Kasumi-1 (cell line): ENCODE measurements at places on chromosomes 1 and 21.

GRCh38 chr1:199084293-199084692, 445.5 kb downstream of the PTPRC start:
- peak; percentile 6 for DNase-seq

DNA sequence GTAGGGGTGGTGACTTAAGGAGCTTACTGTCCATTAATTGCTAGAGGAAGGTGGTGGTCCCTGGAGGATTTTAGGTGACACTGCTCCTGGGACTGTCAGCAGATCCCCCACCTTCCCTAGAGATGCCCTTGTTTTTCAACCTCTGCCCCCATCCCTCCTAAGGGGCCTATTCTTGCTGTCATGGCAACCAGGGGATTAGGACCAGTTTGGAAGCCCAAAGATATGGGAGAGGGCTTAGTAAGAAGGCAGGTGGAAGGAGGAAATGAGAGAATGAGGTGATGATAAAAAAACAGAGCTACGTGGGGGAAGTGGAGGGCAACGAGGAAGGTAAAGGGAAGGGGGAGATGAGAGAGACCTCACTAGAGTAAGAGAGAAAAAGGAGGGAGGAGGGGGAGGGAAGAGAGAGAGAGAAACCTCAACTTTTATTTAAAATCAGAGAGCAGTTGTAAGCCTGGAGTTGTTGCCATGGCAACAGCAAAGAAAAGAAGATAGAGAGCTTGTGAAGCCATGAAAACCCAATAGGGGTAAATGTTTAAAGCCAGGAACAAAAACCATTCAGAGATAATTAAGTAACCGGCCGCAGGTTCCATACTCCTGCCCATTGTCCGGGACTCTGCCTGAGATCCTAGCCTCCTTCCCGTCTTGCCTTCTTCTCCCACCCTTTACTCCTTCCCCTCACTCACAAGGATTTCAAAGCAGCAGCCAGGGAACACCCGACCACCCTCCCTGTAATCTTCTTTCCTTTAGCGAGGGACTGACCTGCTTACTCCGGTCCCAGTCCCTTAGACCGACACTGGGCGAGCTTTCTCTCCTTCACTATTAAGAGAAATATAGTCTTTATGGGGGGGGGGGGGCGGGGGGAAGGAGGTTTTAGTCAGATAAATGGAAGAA, 20.6 kb downstream of the KIRREL1 start:
- DNase-seq: no peak

DNA sequence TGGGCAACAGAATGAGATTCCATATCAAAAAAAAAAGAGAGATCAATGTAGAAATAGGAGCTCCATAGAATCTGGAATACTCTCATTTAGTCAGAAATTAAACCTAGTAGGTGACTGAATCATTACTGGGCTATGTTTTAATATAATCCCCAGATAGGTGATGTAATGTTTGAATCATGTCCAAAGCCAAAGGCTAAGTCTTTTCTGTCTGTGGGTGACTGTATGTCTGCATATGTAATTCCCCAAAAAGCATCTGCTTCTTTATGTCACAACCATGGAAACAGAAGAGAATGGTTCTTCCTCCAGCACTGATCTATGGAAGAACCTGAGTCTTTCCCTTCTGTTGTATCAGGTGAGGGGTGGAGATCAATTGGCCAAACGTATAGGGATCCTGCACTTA, 5.8 kb downstream of the LAMC2 start:
- DNase-seq: no peak

DNA sequence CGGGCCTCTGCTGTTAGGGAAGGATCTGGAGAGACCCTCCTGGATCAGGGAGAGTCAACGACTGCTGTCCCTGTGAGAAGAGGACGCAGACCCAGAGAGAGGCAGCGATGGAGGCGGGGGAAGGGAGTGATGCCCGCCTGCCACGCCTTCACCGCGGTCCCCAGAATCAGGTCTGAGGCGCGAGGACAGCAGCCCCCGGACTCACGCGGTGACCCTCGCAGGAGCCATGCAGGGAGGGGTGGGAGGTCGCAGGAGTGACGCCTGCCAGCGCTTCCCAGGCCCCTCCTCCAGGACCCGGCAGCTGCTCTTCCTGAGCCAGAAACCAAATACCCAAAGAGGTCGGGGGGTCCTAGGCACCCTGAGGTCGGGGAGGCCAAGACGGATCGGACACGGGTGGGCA, 6.2 kb upstream of the TNFRSF4 start:
- DNase-seq: no peak

DNA sequence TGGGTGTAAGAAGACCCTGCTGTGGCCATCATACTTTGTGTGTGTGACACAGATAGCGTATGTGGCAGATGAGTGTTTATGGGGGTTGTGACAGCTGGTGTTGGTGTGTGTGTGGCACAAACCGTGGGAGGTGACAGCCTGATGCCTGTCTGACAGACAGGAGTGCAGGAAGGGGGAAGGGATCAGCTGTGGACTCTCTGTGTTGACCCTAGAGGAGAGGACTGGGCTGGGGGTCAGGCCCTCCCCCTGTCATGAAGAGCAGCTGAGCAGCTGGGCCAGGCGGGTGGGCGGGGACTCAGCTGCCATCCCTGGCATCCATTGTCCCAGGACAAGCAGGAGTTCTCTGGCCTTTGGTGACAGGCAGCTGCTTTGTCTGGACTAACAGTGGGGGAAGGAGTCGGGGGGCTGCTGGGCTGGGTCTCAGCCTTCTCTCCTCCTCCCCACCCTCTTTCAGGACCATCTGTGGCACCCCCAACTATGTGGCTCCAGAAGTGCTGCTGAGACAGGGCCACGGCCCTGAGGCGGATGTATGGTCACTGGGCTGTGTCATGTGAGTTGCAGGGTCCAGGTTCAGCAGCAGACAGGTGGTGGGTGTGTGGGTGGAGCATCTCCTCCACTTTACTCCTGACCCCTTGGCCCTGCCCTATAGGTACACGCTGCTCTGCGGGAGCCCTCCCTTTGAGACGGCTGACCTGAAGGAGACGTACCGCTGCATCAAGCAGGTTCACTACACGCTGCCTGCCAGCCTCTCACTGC, 2.3 kb downstream of the PLK3 start:
- no peak for DNase-seq

DNA sequence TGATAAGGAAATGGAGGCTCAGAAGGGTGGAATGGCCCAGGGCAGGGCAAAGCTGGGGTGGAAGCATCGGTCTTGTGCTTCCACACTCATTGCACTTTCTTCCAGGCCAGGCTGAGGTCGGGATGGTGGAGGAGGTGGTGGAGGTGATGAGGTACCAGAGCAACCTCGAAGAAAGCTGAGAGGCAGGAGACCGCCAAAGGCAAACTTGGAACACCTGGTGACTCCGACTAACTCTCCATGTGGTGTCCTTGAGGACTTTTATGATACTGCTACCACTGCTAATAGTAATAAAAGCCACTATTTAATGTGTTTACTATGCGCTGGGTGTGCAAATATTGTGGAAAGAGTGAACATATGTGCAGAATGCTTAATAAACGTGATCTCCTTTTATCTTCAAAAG, 16.9 kb upstream of the BTG2 start:
- no peak for DNase-seq

DNA sequence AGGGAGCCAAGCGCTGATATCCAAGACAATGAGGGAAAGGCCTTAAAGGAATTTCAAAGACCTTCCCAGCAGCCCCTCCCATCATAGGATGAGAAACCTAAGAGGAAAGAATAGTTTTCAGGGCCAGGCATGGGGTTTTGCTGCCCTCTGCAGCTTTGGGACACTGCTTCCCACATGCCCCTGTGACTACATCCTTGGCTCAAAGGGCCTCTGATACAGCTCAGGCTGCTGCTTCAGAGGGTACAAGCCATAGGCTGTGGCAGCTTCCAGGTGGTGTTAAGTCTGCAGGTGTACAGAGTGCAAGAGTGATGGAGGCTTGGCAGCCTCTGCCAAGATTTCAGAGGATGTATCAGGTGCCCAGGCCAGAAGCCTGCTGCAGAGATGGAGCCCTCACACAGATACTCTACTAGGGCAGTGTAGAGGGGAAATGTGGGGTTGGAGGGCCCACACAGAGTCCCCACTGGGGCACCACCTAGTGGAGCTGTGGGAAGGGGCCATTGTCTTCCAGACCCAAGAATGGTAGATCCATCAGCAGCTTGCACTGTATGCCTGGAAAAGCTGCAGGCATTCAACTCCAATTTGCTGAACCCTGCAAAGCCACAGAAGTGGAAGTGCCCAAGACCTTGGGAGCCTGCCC, 125.8 kb downstream of the SLC45A1 start:
- DNase-seq: peak; percentile 33

- no peak for DNase-seq
Measured at GRCh38 chr1:29133861-29134694, 10.4 kb upstream of the TMEM200B start.

- no peak for DNase-seq
Measured at GRCh38 chr21:45149021-45149420, 74.6 kb downstream of the ADARB1 start.

DNA sequence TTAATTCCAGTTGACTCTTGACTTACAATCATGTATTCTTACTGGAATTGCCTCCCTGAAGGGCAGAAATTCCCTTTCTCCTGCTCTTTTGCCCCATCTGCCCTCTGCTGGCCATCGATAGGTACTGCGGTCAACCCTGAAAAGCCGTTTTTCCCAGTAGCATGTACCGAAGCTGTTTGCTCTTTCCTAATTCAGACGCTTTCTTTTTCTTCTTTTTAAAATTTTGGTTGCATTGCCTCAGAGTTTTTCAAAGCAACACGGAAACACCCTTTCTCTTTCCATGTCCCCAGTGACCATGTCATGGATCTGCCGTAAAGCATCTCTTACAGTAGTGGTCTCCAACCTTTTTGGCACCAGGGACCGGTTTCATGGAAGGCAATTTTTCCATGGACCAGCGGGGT, 164.2 kb upstream of the C1orf21 start:
- peak; percentile 51 for DNase-seq

DNA sequence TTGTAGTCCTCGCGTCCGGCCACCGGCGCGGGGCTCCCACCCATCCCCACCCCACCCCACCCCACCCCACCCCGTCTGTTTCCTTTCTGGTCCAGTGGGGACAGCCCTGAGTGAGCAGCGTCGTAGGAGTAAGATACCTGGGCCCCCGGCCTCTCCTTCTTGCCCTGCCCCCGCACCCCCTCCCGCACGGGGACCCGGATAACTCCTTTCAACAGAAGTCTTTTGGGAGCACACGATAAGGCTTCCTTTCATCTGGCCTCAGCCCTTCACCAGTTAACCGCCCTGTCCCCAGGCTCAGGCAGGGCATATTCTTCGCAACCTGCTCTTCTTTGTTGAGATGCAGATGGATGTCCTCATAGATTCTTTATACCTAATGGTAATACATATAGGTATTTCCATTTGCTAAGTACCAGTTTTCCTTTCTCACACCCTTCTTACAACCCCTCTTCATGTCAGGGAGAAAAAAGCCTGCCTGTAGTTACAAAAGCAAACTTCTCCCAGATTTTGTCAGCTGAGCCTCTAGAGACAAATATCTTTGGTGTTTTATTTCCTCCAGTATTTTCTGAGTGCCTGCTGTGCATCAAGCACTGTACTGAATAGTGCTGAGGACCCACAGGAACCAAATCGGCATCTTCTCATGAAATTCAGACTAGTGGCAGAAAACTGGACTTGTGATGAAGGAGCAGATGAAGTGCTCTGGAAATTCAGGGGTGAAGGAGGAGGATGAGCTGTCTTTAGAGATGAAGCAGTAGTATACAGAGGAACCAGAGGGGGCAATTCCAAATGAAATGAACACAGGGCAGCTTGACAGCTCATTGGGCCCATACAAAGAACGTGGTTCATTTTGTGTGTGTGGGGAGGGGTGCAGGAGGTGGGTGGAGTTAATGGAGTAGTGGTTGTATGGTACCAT, 33.6 kb downstream of the SLC2A1 start:
- peak; percentile 36 for DNase-seq

- DNase-seq: no peak
Measured at GRCh38 chr1:47687631-47688460, 250.0 kb downstream of the FOXD2 start.

- no peak for DNase-seq
Measured at GRCh38 chr1:174230399-174230798, 71.1 kb downstream of the RABGAP1L start.

- DNase-seq: no peak
Measured at GRCh38 chr1:179971563-179972496, 17.2 kb downstream of the CEP350 start.

- no peak for DNase-seq
Measured at GRCh38 chr1:29697391-29697780, 461.1 kb downstream of the PTPRU start.

GRCh38 chr1:1024771-1025699, 5.1 kb downstream of the AGRN start:
- DNase-seq: no peak

- DNase-seq: no peak
Measured at GRCh38 chr21:42522271-42522670, 8.6 kb downstream of the SLC37A1 start.

DNA sequence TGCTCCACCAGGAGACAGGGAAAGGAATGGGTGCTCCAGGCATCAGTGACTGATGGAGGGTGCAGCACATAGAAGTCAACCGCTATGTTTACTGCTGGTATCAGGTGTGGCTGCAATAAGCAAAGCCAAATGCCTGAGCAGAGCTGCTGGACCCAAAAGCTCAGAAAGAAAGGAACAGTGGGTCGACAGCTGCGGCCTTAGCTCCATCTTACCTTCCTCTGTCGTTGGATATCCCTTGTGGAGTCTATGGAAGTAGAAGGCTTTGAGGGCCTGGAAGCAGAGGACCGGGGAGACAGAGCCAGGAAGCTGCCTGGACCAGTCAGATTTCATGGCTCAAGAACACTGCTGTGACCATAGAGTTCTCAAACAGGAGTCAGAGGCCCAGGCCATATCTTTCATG, 45.3 kb downstream of the RIMS3 start:
- DNase-seq: no peak

GRCh38 chr1:1900883-1901640, 10.2 kb upstream of the GNB1 start:
- DNase-seq: no peak

DNA sequence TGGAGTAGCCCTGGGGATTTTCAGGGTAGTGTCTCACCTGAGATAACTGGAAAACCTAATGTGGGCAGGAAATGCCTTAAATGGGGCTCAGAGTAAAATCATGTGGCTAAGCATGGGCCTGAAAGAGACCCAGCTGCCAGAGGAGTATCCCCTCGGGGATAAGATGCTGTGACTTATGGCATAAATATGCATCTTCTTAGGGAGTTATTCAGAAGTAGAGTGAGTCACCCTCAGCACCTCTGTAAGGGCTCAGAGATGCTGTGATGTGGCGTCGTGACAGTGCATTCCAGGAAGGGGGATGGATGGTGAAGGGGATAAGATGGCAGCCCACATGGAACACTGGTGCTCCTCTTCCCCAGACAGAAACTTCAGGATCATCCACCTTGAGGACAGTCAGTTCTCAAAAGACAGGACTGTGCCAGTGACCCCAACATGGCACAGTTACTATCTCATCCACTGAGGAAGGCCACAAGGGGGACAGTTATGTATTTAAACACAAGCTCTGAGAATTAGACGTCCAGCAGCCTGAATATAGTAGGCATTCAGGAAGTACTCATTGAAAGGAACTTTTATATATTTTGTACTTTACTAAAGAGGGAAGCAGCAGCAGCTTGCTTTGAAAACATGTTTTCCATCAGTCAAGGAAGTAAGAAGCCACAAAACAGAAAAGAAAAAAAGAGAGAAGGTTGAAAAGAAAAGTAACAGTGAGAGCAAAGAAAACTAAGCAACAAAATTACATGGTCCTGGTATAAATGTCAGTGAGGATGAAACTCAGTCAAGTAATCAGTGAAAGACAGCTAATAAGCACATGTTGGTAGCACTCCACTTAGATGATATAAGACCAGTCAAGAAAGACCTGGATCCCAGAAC, 8.3 kb downstream of the IL24 start:
- no peak for DNase-seq

GRCh38 chr1:2865571-2866421, 64.3 kb upstream of the TTC34 start:
- no peak for DNase-seq
